ENCODE measurements at places on chromosomes 7 and 10.

DNA sequence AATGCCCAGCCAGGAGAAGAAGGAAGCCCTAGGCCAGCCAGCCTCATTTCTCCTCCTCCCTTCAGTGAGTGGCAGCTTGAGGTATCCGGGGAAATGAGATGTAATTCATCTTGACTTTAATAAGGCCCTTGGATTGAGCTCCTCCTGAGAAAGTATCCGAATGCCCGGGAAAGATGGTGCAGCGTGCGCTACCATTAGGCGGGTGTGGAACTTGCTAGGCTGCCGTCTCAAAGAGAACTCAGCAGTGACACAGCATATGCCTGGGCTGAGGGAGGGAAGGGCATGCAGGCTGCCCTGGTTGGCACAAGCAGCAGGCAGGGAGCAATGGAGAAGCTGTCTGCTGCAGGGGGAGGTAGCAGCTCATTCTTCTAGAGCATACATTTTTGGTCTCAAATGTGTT is 659.8 kb upstream of the FOXK1 start:
- DNase-seq = no peak

- no peak for DNase-seq
Measured at GRCh38 chr7:82945056-82945455, 217.6 kb downstream of the PCLO start.

DNA sequence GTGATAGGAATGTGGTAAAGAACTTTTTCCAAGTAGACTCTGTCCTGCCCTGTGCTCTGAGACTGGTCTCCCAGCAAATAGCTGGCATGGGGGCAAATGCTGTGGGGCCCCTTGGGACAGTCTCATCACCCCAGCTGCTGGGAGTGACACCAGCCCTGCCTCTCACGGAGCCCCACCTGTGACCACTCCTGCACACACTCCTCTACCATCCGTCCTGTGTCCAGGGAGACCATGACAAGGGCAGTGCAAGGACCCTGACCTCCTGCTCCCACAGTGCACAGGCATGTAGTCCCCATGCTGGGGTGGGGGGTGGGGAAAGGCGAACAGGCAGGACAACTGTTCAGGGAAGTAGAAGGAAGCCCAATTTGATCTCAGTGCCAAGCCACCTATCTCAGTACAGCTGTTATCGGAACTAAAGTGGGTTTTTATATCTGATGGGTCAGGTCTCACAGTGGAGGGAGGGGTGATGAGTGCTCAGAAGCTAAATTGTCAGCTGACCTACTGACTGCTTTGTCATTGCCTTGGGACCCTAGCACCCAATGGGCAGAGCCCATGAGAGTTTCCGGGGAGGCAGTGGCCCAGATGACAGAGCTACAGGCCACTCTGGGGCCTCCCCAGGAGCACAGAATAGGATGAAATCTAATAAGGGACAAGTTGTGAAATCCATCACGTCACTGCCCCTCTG is 24.5 kb downstream of the VSTM4 start:
- no peak for DNase-seq

GRCh38 chr7:71322201-71322600 is 190.3 kb downstream of the GALNT17 start:
- no peak for DNase-seq
